ENCODE measurements at places on chromosomes 7 and 10. TPM values are rescaled to one million over a fixed set of nuclear protein-coding genes. Genes with fewer than 3 reads are reported as not detected.

- DNase-seq, result no peak
Observed at GRCh38 chr10:65423043-65423442, 1502.8 kb upstream of the LRRTM3 start.

DNA sequence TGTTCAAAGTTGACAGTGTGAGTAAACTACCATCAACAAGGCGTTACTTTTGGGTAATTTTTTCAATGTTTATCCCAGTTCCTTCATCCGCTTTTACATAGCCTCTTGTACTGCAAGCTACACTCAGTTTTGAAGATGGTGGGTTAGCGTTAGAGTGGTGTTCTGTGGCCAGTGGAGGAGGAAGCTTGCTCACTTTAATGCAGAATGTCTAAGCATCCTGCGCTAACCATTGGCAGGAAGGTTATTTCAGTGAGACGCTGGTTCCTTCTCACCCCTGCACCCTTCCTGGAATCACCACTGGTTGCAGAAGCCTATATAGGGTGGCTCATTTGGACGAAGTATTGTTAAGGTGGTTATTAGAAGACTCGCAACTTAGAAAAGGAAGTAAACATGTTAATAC is 159.1 kb downstream of the CELF2 start:
- no peak for DNase-seq

- DNase-seq, result no peak
Observed at GRCh38 chr10:53430127-53430891, 657.7 kb upstream of the MBL2 start.

DNA sequence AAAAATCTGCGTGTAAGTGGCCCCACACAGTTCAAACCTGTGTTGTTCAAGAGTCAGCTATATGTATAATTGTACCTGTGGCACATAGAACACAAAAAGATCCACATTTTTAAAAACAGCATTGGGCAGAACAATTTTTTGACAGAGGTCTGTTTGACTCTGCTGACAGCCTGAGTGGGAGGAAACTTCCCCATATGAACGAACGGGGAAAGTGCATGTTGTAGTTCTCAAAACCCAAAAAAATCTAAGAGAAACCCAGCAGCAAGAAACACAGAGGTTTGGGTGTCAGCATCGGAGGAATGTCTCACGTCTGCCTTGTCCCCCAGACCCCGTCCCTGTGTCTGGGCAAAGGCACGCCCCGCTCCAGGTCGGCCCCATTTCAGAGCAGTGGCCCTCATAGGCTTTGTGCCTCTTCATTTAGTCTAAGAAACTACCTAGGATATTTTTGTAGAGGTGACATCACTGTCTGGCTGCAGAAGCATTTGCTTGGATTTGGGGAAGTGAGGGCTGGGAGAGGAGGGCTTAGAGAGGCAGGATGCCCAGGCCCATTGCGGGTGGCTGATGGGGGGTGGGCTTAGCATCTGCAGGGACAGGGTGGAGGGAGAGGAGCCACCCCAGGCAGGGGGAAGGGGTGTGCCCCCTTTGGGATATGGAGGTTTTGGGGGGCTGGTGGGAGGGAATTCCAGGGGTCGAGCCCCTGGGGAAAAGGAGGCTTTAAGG is 11.0 kb downstream of the CUX1 start:
- DNase-seq, result no peak

GATA3 gene
- 98.1 TPM for total RNA-seq

LIPN gene
- not detected for total RNA-seq

SCART1 gene
- 13.0 TPM for total RNA-seq

All from T-cell (primary cell).